NCI-H1105 (cell line): ENCODE measurements at places on chromosomes 7 and 10.

DNA sequence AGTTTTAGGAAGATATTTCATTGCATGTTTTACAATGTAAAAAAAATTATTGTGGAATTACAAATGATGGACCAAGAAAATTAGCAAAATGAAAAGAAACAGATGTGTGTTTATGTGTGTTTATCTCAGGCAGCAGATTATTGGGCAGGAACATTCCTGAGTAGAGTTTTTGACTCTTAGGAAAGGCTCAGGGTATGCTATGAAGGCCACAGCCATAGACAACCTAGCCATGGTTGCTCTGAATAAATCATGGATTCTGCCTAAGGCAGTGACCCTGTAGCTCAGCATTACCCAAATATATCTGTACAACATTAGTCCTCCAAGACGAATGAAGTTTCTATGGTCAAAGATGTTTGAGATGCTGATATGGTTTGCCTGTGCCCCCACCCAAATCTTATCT, 298.3 kb downstream of the PTEN start:
- no peak for DNase-seq

DNA sequence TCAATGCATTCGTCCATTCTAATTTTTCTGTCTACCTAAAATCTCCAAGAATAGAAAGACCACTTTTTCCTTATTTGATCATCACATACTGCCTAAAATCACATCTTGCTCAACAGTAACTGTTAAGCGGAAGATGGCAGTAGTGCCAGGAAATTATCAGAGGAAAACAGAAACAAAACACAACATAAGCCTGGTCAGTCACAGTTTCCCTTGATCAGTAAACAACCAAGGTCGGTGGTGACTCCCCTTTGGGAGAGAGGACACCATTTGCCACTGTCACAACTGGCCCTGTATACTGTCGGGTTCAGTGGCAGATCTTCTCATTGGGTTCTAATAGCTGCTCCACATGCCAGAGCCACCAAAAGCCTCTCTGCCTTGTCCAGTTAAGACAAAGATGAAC, 106.6 kb downstream of the PLXNA4 start:
- no peak for DNase-seq

DNA sequence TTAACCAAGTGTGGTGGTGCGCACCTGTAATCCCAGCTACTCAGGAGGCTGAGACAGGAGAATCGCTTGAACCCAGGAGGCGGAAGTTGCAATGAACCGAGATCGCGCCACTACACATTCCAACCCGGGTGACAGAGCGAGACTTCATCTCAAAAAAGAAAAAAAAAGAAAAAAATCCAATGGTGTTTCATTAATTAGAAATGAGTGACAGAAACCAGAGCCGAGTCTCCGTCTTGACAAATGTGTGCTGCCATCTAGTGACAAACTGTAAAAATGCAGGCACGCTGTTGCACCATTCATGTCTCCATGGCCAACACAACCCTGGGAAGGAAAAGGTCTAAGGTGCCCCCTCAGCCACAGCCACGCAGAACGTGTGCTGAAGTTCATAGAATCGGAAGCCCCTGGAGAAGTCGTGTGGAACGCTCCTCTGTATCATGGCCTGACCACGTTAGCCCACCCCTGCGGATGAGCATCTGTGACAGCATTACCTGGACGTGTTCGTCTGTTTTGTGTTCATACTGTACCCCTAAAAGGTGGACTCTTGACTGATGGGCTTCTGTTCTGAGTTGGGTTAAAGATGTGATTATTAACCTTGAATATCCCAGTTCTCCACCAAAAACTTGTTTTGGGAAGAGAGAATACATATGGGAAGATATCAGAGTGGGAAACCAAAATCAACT, 94.9 kb downstream of the LYZL2 start:
- peak; percentile 13 for DNase-seq

DNA sequence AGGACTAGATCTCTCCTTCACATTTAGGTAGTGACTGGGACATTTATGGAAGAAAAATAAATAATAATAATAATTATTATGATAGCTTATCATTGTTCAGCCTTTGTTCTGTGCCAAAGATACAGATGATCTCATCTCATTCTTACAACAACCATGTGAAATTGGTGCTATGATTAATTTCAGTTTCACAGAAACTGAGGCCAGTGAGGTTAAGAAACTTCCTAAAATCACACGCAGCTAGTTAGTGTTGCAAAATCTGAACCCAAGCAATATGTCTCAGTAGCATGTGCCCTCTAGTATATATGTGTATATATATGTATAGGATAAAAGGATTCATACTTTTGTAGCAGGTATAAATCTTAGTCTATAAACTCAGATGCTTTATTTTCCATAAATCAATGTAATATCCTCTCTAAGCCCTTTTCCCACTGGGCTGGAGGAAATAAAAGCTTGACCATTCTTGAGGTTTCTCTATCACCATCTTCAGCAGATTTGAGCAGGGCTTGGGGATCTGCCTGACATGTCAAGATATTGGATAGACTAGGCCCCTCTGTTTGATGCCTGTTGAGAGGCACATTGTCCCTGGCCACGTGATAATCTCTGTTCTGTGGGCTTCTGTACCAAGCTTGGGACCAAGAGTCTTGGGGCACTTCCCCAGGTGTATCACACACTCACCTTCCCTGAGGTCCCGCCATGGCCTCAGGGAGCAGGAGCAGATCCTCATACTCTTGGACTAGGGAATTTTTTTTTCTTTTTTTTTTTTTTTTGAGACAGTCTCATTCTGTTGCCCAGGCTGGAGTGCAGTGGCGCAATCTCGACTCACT, 172.6 kb upstream of the NRP1 start:
- no peak for DNase-seq

DNA sequence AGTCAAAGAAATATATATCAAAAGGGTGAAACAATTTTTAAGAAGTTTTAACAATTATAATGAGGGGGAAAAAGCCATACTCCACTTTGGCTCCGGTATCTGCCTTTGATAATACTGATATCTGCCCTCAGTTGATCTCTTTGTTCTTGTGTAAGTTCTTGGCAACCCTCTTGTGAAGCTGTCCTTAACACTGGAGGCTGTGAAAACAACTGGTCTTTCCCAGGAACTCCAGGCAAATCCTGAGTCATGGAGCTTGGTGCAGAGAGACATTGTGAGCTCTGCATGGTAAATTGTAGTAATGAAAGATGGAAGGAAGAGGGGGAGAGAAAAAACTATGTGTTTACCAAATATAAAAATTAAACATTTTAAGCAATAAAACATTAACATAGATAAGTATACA, 11.9 kb upstream of the ERVW-1 start:
- no peak for DNase-seq

DNA sequence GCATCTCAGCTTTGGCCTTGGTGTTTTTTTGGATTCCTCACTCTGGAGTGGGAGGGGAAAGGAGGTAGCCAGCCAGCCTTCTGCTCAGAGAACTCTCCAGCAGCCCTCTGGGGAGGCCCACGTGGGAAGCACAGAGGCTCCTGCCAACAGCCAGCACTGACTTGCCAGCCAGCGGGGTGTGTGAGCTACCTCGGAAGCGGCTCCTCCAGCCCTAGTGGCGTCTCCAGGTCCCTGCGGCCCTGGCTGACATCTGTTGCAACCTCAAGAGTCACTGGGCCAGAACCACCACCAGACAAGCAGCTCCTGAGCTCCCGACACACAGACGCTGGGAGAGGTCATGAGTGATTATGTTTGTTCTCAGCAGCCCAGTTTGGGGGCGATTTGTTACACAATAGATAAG, 180.2 kb upstream of the FZD8 start:
- DNase-seq = no peak

GRCh38 chr7:41885078-41885477, 182.2 kb upstream of the INHBA start:
- DNase-seq = no peak

DNA sequence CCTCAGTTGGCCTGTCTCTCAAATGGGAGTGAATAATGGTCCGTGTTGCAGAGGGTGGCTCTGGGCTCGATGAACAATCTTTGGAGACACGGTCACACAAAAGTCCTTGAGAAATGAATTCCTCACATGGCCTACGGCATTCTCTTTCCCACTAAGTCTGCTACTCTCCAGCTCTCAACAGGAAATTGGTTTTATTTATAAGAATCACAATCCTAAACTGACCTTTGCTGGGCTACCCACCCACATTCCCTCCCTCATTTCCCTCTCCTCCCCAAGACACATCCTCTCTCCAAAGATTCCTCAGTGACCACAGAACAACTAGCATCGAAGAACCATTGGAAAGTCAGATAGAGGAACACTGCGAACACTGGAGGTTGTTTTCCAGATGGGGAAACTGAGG, 4.7 kb downstream of the AFAP1L2 start:
- DNase-seq = no peak

DNA sequence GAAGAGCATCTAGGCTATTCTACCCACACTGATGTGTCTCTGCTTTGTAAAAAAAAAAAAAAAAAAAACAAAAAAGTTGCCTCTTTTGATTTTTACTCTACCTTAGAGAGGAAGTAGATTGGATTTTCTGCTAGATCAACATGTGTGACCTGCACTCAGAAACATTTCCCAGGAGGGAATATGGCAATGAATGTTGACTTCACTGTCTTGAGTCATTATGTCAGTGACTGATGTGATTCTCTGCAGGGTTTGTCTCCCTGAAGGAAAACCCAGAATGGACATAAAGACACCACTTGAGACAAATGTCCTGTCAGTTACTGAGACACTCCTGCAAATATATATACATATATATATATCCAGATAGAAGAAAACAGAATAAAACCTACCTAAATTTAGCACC, 370.3 kb downstream of the BMPER start:
- DNase-seq = no peak

DNA sequence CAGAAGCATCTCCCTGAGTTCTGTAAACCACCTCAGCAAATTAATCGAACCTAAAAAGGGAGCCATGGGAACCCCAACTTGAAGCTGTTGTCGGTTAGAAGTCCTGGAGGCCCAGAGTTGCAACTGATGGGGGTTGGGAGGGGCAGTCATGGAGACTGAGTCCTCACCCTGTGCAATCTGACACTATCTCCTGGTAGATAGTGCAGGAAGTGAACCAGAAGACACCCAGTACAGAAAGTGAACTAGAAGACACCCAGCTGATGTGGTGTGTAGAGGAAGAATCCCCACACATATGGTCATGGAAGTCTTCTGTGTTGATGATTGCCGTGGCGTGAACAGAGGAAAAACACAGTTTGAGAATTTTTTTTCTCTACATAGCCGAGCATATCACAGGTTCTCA, 58.8 kb upstream of the SRRM3 start:
- no peak for DNase-seq

DNA sequence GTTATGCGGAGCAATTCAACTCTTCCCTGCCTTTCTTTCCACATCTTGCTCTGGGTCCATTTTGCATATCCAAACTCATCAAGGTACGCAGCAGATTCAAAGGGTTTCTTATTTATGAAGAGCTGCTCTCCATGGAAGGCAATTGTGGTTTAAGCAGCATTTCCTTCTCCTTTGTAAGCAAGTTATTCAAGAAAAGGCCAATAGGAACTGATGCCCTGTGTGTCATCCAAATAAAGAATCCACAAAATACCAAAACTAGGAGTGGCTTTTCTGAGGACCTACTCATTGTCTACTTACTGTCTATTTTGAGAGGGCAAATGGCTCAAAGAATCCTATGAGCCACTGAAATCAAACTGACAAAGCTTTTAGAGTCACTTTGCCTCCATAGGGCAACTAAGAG, 253.1 kb downstream of the PTEN start:
- DNase-seq = no peak

DNA sequence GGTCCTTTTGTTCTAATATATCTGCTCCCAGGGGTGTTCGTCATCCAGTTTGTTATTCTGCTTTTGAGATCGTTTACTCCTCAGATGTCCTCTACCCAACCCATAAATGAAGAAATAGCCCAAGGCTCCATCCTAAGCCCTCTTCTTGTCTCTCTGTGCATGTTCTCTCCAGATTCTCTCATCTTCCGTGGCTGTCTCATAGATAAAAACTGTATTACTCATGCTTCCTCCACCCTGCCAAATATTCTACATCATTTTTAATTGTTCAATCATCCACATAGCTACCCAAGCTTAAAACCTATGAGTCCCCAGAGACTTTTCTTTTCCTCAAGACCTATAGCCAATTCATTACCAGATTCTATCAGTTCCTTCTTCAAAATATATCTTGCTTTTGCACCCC, 44.9 kb downstream of the CAV1 start:
- DNase-seq = no peak

DNA sequence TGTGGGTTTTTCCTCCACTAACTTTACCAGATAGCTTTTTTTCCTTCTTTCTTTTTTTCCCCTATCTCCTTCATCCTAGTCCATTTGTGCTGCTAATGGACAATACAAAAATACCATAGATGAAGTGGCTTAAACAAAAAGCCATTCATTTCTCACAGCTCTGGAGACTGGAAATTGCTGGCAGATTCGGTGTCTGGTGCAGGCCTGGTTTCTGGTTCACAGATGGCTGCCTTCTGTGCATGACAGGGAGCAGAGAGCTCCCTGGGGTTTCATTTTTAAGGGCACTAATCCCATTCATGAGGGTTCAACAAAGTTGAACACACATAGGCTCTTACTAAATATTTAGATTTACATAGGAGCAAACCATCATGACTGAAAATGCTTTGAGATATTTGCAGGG, 467.4 kb downstream of the TYW1 start:
- no peak for DNase-seq

DNA sequence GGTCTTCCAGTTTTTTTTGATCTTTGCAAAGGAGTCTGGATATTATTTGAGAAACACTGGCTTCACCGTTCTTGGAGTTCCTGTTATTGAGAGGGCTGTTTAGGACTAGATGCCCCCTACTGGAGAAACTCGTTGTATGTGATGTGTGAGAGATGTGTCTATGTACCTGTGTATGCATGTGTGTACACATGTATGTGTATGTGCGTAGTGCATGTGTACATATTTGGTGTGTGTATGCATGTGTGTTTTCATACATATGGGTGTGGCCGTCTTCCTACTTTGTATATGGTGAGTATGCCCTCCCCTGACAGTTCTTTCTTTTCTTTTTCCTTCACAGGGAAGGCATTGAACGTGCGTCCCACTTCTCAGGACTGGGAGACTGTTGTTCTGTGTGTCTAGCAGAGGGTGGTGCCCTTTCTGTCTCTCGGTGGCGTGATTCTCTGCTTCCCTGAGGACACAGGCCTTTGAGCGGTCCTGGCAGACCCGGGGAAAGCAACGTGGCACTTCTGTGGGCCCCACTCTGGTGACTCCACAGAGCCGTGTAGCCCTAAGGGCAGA, 3.0 kb upstream of the CALHM3 start:
- DNase-seq = no peak

DNA sequence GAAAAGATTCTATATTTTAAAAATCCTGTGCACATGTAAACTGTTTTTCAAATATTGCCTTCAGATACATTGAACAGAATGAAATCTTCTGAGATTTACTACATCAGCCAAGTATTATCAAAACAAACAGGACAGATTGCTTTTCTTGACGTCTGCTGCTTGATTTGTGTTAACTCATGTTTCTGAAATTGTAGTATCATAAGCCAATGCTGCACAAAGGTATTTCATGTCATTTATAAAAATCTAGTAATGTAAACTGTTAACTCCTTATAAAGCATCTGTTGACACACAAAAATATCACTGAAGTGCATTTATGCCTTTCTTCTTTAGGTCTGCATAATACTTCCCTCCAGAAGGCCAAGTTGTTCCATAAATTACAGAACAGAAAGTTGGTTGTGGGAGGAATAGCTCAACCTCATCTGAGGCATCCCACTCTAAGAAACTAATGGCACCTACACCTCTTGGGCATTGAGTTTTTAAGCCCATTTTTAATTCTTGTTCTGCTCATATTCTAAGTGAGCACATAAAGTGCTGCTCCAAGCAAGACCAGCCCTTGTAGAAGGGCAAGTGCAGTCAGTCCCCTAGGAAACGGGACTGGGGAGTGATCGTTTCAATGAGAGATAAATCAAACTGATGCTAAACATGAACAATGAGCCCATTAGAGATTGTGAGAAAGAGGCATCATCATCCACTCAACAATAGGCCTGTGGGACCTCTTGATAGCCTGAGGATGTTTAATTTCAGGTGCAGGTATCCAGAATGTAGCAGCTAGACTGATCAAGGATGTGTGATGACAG, 28.5 kb downstream of the CAV1 start:
- DNase-seq = no peak
